ENCODE measurements at places on chromosomes 1 and 21.
A peak's percentile ranks its signal among the peaks of the same experiment; 100 is the strongest.

DNA sequence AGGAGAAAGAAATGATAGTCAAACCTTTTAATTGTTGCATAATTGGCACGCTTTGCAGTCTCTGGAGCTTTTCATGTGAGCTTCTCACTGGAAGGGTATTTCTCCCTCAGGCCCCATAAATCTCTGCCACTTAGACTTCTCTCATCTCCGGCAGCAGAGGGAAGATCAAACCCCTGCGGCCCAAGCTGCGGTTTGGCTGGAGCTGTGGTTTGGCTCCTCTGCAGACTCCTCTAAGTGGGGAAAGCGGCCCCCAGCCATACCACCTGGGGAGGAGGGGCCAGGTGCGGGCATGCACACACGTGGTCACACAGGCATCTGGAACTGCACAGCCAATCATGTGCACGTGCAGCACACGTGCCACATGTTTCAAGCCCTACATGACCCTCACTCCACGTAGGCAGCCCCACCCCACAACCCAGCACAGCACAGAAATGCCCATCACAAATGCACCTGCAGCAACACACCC lies 58.3 kb downstream of the UBE2T start:
- no peaks in the 10 kb centered on the region for H3K4me1 ChIP-seq
- H3K36me3 ChIP-seq, result no peaks in the 10 kb centered on the region
- DNase-seq, result no peak
- H3K4me3 ChIP-seq, result no peak overlapping the region
- no peaks in the 10 kb centered on the region for H3K27me3 ChIP-seq

- no peak overlapping the region for H3K4me3 ChIP-seq
- no peaks in the 10 kb centered on the region for H3K36me3 ChIP-seq
- H3K4me1 ChIP-seq, result no peaks in the 10 kb centered on the region
- DNase-seq, result no peak
- H3K27me3 ChIP-seq, result no peaks in the 10 kb centered on the region
Measured at GRCh38 chr21:25509862-25510261, 97.4 kb downstream of the MRPL39 start.

- H3K36me3 ChIP-seq, result peaks cover 7% of the 10 kb centered on the region
- H3K27me3 ChIP-seq, result no peaks in the 10 kb centered on the region
- no peaks in the 10 kb centered on the region for H3K4me1 ChIP-seq
- no peak overlapping the region for H3K4me3 ChIP-seq
Measured at GRCh38 chr1:165738794-165739193, 29.9 kb downstream of the TMCO1 start.

- no peaks in the 10 kb centered on the region for H3K27me3 ChIP-seq
- H3K27ac ChIP-seq, result peak overlapping the region; percentile 33
- peak overlapping the region; percentile 84 for H3K4me3 ChIP-seq
- no peak for DNase-seq
- H3K4me1 ChIP-seq, result peaks cover 11% of the 10 kb centered on the region
- H3K36me3 ChIP-seq, result peaks cover 13% of the 10 kb centered on the region
Measured at GRCh38 chr1:227735539-227736285, 477 bp downstream of the SNAP47 start.

DNA sequence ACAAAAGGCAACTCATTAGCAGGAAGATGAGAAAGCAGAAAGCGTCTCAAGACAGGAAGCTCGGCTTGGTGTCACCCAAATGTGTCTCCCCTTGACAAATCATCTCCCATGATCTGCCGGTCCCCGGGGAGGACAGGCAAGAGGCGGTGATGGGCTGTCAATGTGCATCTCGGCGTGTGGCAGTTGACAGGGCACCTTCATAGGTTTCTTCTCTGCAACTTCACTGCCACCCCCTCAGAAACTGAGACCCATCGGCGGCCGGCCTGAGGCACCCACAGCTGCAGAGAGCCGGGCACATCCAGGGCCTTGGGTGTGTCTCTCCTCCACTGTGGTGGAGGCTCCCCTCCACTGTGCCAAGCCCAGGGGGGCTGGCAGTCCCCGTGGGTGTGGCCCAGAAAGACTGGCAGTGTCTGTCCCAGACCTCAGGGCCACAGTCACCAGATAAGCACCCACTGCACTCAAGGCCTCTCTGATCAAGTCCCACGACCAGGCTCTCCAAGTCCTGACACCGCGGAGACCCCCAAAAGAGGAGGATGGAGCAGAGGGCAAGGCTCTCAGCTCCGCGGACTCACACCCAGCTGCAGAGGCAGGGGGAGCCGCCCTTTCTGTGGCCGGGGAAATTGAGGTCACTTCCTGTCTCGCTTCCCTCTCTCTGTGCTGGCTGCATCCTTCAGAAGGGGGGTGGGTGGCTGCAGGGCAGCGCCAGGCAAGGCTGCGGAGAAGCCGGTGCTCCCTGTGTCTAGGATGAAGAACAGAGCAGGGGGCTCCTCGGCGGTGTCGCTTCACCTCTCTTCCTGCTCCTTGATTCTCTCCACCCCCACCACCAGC lies 39.6 kb upstream of the LBR start:
- no peaks in the 10 kb centered on the region for H3K36me3 ChIP-seq
- H3K27ac ChIP-seq, result peak overlapping the region; percentile 84
- H3K4me3 ChIP-seq, result peak overlapping the region; percentile 27
- no peaks in the 10 kb centered on the region for H3K27me3 ChIP-seq

GRCh38 chr1:36174713-36175112 lies 18.8 kb downstream of the MAP7D1 start:
- no peak for DNase-seq
- H3K27me3 ChIP-seq, result no peaks in the 10 kb centered on the region
- H3K4me3 ChIP-seq, result no peak overlapping the region
- peaks cover 21% of the 10 kb centered on the region for H3K36me3 ChIP-seq
- no peak overlapping the region for H3K27ac ChIP-seq

- H3K27ac ChIP-seq, result no peak overlapping the region
- no peaks in the 10 kb centered on the region for H3K4me1 ChIP-seq
- no peak overlapping the region for H3K4me3 ChIP-seq
Measured at GRCh38 chr1:112991402-112992120, 35.6 kb upstream of the SLC16A1 start.

DNA sequence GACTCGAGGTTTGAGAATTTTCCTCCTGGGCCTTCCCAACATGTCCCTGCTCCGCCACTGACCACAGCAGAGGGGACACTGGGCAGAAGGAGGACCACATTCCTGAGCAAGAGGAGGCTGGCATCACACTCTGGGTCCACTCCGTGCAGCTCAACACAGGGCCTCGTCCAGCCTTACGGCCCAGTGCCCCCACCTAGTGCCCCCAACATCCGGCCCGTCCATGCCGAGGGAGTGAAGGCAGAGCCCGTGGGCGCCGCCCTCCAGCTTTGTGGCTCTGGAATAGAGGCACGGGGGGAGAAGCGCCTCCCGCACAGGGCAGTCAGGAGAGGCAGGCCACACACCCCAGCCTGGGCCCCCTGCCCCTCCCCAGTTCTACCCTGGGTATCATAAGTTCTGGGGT lies 158.3 kb downstream of the NPHP4 start:
- H3K27ac ChIP-seq, result no peak overlapping the region
- no peaks in the 10 kb centered on the region for H3K4me1 ChIP-seq
- no peaks in the 10 kb centered on the region for H3K36me3 ChIP-seq
- H3K4me3 ChIP-seq, result no peak overlapping the region

DNA sequence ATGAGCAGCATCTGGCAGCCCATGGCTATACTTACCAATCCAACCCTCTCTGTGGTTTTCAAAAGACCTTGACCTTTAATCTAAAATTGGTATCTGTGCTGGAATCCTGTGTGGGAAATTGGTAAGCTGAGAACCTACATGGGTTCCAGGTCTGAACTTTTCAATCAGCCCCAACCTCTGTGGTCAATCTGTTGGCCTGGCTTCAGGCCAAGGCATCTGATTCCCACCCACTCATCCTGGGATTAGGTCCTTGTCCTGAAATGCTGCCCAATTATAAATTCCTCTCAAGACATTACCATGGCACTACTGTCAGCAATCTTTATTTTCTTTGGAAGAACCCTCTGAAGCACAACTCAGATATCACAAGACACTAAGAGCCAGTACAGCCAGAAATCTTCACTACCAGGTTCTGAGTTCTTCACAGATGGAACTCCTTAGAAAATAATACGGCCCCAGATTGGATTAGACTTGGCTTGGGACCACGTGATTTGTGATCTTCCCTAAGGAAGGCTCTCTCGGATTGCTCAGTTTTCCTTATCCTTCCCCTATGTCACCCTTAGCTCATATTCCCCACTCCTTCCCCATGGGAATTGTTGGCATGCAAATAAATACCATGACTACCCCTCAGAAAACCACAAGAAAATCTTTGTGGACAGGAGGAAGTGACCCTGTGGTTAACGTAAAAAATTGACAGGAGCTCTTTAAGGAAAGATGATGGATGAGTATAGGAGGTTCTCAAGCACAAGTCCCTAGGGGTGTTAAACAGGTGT lies 207.9 kb upstream of the ST6GALNAC5 start:
- no peak overlapping the region for H3K27ac ChIP-seq
- H3K36me3 ChIP-seq, result no peaks in the 10 kb centered on the region
- DNase-seq, result no peak
- H3K27me3 ChIP-seq, result no peaks in the 10 kb centered on the region

GRCh38 chr1:211580303-211580687 lies 1.3 kb upstream of the SLC30A1 start:
- no peaks in the 10 kb centered on the region for H3K4me1 ChIP-seq
- H3K36me3 ChIP-seq, result no peaks in the 10 kb centered on the region
- H3K27me3 ChIP-seq, result no peaks in the 10 kb centered on the region
- peak overlapping the region; percentile 98 for H3K27ac ChIP-seq

DNA sequence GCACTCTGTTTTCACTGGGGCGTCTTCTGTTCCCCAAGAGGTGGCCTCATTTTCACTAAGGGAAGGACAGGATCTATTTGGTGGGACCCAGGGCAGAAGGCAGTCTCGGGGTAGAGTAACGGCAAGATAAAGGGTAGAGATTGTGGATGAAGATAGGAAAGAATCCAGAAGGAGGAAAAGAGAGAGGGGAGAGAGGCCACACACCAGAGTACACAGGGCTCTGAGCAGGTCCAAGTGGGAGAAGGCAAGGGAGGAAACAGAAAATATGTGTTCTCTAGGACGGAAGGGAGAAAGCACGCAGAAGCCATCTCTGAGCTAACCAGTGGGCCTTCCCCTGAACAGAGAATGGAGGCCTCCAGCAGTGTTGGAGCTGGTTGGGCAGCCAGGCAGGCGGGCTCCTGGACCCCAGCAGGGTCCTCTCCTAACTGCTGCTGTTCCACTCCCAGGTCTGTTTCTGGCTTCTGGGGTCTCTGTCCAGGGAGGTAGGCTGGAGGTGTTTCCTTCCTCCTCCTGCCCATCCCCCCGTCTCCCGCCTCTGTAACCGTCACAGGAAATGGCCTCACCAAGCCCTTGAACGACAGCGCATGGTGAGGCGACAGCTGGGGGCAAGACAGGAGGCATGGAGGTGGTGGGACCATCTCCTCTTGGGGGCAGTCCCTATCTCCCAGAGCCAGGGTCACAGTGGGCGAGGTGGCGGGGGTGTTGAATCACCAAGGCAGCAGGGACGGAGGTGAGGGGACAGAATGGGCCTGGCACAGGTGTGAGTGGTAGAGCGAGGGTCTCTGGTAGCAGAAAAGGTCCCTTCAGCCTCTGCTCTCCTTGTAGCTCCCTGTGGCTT lies 649 bp downstream of the PTPN7 start:
- H3K36me3 ChIP-seq, result no peaks in the 10 kb centered on the region
- H3K27ac ChIP-seq, result peak overlapping the region; percentile 57
- H3K4me1 ChIP-seq, result peaks cover 1% of the 10 kb centered on the region
- H3K27me3 ChIP-seq, result no peaks in the 10 kb centered on the region
- DNase-seq, result peak; percentile 46
- H3K4me3 ChIP-seq, result peak overlapping the region; percentile 35

GRCh38 chr1:156194300-156194652 lies 372 bp downstream of the SLC25A44 start:
- no peaks in the 10 kb centered on the region for H3K27me3 ChIP-seq
- peaks cover 5% of the 10 kb centered on the region for H3K36me3 ChIP-seq
- peak overlapping the region; percentile 90 for H3K4me3 ChIP-seq
- H3K27ac ChIP-seq, result peak overlapping the region; percentile 63
- DNase-seq, result no peak

- no peak overlapping the region for H3K27ac ChIP-seq
- no peak for DNase-seq
- no peaks in the 10 kb centered on the region for H3K4me1 ChIP-seq
Measured at GRCh38 chr21:45304476-45304830, 16.8 kb upstream of the POFUT2 start.

DNA sequence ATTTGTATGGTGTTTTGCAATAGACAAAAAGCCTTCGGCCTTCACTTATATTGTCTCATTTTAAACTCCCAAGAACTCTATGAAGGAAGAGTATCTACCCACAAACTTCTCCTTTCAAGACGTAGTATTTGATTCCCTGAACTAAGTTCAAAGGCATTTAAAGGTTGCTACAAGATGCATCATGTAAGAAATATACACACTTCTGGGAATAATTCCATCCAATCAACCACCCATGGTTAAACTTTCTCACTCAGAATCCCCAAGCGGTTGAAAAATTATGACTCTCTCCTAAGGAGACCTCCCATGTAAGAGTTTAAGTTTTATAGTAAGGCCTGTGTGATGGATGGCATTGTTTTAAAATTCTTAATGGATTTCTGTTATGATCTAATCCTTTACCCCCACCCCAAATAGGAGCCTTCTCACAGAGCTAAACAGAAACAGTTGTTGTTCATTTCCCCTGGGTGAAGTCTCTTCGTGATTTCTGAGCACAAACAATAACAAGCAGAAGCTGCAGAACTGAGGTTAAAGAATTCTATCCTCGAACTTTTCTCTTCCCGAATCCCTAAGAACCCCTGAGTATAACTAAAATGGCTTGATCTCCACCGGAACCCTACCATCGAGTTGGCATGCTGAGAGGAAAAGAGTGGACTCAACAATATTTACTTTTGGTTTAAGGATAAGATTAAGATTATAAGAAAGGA lies 185.0 kb downstream of the TGFBR3 start:
- no peaks in the 10 kb centered on the region for H3K4me1 ChIP-seq
- no peak for DNase-seq
- no peak overlapping the region for H3K27ac ChIP-seq
- no peak overlapping the region for H3K4me3 ChIP-seq
- no peaks in the 10 kb centered on the region for H3K36me3 ChIP-seq
- H3K27me3 ChIP-seq, result no peaks in the 10 kb centered on the region

DNA sequence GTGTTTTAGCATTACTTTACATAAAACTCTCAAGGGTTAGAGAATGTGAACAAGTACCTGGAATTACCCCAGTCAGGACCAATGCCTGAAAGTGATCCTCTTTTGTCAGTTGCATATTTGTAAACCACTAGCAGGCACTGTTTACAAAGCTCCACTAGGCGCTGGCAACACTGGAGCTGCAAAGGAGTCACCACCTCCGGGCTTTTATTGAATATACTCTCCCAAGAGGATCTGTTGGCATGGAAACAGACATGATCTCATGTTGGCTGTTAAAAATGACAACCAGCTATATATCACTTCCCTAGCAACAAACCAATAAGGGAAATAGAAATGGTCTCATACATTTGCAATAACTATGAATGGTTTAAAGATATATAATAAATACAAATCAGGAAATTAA lies 116.0 kb downstream of the TTLL7 start:
- no peaks in the 10 kb centered on the region for H3K27me3 ChIP-seq
- no peak overlapping the region for H3K27ac ChIP-seq
- no peaks in the 10 kb centered on the region for H3K36me3 ChIP-seq
- no peak overlapping the region for H3K4me3 ChIP-seq
- peak; percentile 28 for DNase-seq

Measured in colonic mucosa (tissue), 4 donors.